ENCODE measurements at places on chromosomes 2 and 18.

- no peak for DNase-seq
Observed at GRCh38 chr18:505483-506122, 5.1 kb upstream of the COLEC12 start.

DNA sequence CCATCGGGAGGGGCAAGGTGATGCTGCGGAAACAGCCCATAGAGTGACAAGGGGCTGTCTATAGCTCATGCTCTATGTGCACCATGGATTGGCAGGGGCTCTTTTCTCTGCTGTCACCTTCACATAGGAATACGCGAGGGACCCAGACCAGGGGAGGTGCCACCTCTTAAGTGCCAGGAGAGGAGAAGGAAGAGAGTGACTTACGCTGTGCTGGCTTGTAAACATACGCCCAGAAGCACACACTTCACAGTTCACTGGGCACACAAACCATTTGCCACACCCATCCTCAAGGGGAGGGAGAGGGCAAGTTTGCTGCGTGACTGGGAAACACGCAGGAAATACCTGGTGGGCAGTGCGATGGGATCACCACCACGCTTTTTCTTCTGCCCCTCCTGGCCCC lies 65.1 kb upstream of the GPR45 start:
- DNase-seq, result no peak

GRCh38 chr18:77077941-77078689 lies 54.5 kb downstream of the MBP start:
- DNase-seq, result no peak

DNA sequence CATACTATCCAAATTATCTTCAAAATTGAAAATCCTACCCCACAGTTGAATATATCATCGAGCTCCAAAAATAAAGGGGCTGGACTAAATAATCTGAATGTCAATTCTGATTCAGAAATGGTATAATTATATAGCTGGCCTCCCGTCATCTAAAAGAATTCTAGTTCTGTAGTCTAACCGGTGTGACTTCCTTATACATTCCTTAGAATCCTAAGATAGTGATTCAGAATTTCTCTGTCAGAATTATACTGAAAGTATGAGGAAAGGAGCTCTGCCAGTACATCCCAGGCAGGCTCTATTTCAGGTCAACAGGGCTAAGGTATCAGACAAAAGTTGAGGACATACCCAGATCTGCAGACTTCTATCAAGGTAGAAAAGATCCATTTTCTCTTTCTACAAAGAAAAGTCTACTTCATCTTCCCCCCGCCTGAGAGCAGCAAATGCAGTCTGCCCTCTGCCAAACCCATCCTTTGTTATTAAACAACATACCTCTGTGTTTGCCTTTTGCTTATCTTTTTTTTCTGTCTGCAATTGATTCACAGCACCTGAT lies 128.5 kb downstream of the METTL4 start:
- DNase-seq, result no peak

- no peak for DNase-seq
Observed at GRCh38 chr18:34794348-34794747, 84.2 kb downstream of the DTNA start.

- DNase-seq, result no peak
Observed at GRCh38 chr18:49547701-49548100, 14.2 kb upstream of the LIPG start.

DNA sequence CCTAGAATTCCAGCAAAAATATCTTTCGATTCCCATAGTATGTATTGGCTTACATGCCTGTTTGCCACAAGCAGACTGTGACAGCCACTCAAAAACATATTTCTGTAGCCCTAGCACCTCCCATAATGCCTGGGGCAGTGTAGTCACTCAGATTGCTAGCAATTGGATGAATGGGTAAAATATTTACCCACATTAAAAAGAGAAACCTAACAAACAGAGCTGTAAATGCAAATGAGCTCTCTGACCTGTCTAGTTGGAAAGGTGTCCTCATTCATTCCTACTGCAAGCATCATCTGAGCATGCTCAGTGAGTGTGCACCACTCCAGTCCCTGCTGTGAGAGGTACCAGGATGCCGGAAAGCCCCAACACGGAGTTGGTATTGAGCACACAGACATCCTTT lies 234.0 kb upstream of the RAB12 start:
- DNase-seq, result no peak

GRCh38 chr2:226215902-226216503 lies 583.6 kb downstream of the IRS1 start:
- peak; percentile 15 for DNase-seq

All from midbrain (tissue), 1 donor.